Activated CD4-positive, alpha-beta T cell treated with anti-CD3 and anti-CD28 coated beads, Interleukin-2, amount 10 ng/mL, durations not matched to agents 7 days and 5 days (primary cell): ENCODE measurements at places on chromosomes 6 and 20. TPM values are rescaled to one million over a fixed set of nuclear protein-coding genes. Genes with fewer than 3 reads are reported as not detected.

Gene NINL
- total RNA-seq: 2.3 TPM

Gene HLA-DMB
- total RNA-seq: 8.1 TPM

Gene LST1
- total RNA-seq: 33.3 TPM

Gene SLC22A16
- not detected for total RNA-seq

- no peak for DNase-seq
Observed at GRCh38 chr6:145629478-145629877, 105.8 kb downstream of the EPM2A start.

DNA sequence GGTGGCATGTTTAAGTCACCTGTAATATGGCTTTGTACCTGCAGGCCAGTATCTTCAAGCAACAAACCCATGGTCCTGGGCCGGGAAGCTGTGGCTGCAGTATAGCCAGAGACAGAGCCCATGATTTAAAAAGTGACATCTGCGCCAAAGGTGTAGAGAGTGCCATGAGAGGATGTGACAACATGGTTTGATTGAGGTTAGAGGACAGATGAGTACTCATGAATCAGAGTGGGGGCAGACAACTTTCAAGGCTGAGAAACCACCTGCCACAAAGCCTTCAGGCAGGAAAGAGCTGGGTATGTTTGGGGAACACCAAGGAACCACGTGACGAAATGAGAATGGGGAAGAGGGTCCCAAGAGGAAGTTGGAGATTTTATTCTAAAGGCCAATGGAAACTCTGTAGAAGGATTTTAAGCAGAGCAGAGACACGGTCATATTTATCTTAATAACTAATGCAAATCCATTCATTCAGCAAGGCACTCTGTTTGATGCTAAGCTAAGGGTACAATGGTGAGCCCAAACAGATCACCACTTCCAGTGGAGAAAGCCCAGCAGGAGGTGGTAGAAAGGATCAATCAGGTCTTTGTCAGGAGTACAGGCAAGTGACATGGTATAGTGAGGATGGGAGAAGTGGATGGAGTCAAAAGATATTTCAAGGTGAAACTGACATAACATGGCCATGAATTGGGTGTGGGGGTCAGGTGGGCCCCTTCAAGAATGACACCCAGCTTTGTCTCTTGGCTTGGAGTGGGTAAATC lies 3.4 kb upstream of the MICAL1 start:
- DNase-seq: peak; percentile 50

DNA sequence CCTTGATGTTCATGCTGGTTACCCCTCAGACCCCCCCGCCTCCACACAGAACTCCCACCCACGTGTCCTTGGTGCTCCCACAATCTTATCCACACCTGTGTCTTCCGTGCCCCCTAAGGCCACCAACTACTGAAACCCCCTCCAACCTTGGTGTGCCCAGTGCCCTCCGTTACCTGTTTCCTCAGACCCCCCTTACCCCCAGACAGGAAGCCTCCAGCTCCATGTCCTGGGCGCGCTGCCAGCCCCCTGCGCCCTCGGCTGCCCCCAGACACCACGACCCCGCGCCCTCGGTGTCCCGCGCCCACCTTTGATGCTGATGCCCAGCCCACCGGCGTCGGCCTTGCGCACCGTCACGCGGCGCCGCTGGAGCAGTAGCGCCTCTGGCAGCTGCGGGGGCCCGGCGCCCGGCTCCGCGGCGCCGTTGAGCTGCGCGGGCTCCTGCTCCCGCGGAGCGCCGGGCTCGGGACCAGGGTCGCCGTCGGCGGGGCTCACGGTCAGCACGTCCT lies 504 bp downstream of the SNTA1 start:
- DNase-seq: peak; percentile 30

GRCh38 chr20:59765599-59766177 lies 161.3 kb downstream of the PHACTR3 start:
- peak; percentile 56 for DNase-seq

DNA sequence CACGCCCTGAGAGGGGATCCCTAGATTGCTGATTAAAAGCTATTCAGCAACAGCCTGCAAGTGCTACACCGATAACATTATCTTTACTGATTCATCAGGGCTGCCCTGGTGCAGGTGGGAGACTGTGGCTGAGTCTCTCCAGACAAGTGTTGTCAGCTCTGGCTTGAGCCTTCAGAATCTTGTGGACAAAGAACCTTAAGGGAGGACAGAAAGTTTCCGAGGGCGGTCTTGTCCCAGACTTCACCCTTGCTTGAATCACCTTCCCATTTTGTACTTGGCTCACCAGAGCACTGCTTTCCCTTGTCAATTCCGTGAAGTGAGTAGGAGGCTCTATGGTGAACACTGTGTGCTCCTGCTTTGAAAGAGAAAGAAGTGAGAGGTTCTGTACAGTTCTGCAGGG lies 88.6 kb upstream of the PCSK2 start:
- DNase-seq: no peak
